Caki2 (cell line): ENCODE measurements at places on chromosomes 4 and X. TPM values are rescaled to one million over a fixed set of nuclear protein-coding genes. Genes with fewer than 3 reads are reported as not detected.

HERC5 gene
- 15.4 and 20.6 TPM in 2 replicates for total RNA-seq

FMR1 gene
- total RNA-seq: 11.6 and 18.9 TPM in 2 replicates

RTL3 gene
- total RNA-seq: not detected in 2 replicates

SLIT2 gene
- 0.07 and 0.78 TPM in 2 replicates for total RNA-seq
